ENCODE measurements at places on chromosomes 12 and 14.
A peak's percentile ranks its signal among the peaks of the same experiment; 100 is the strongest.

DNA sequence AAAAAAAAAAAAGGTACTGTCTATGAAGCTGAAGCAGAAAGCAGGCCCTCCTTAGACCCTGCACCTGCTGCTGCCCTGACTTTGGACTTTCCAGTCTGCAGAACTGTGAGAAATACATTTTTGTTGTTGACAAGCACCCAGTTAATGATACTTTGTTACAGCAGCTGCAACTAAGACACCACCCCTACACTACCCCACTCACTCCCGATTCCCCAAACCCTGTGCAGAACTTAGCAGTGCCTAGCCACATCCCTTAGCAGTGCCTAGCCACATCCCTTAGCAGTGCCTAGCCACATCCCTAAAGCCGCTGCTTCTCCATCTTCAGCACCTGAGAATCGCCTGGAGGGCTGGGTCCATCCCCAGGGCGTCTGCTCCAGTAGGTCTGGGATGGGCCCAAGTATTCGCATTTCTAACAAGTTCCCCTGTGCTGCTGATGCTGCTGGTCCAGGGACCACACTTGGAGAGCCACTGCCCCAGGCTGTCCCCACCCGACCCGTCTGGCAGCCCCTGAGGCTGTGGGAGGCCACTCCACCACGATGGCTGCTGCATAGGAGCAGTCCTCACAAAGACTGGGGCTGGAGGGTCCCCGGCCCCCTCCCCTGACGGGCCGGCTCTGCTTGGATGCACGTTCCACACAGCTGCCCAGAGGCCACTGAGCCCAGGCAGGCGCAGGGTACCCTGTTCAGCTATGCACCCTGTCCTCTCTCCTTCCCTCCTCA lies 10.8 kb upstream of the PPP1R13B start:
- no peak for DNase-seq

DNA sequence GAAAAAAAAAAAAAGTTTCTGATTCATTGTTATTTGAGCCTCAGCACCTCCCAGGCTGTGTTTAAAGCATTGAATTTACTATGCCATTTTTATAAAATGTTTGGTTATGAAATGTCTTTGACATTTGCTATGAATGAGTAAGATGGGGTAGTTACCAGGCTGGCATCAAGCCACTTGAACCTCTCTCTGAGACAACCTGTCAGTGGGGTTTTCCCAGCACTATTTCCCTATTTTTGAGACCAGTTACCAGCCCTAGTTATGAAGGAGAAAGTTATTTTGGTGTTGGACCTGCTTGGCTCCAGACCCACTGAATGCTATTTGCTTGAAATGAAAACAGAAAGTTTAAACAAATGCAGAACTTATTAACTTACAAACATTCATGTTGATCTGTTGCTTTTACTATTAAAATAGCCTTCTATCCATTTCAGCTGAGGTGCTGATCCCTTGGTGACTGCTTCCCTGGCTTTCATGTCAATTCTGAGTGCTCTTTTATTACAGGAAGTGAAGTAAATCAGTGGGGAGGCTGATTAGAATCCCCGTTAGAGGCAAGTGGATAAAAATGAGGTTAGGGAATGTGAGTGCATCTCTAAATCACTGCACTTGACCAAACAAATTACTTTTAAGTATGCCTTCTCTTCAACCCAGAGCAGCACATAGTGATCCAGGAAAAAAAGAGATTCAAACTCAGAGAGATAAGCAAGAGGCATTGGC lies 37.8 kb downstream of the LLPH start:
- no peak for DNase-seq

DNA sequence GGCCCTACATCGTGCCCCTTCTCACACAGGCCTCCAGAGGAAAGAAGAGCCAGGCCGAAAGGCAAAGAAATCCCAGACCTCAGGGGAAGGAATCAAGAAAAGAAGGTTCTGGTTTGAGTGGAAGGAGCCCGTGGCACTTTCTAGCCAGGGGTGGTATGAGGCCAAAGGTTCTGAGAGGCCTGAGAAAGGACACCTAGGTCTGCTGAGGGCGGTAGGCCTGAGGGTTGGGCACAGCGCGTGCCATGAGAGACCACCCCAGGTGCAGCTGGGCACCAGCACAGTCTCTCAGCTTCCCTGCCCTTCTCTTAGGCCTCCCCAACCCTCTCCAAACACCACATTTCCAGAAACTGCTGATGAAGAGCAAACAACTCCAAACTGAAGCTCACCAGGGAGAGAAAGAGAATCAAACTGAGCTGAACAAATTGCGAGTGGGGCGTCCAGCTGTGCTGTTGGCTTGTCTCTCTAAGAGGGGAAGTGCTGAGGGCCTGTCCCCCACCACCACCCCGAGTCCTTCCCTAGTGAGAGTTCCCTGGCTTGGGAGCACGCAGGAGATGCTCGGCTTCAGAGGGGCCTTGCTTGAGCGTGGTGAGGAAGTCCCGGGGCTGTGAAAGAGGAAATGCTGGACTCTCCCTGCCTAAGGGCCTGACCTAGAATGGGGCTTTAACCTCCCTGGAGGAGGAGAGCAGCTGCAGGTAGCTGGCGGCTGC lies 184.8 kb downstream of the ZFP36L1 start:
- no peak for DNase-seq

DNA sequence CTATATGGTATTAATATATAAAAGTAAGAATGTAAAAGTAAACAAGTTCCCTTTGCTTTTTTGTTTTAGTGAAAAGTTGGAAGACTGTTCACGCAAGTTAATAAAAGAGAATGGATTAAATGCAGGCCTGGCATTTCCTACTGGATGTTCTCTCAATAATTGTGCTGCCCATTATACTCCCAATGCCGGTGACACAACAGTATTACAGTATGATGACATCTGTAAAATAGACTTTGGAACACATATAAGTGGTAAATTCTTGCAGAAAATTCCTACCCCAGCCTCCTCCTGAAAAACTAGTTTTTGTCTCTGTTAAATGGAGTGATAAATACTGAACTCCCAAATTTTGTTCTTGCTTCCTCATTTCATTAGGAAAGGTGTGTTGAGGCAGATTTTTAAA lies 20.9 kb downstream of the METAP2 start:
- no peak for DNase-seq

- no peak for DNase-seq
These were observed 62.5 kb upstream of the PTPRR start for GRCh38 chr12:70982991-70983390.

DNA sequence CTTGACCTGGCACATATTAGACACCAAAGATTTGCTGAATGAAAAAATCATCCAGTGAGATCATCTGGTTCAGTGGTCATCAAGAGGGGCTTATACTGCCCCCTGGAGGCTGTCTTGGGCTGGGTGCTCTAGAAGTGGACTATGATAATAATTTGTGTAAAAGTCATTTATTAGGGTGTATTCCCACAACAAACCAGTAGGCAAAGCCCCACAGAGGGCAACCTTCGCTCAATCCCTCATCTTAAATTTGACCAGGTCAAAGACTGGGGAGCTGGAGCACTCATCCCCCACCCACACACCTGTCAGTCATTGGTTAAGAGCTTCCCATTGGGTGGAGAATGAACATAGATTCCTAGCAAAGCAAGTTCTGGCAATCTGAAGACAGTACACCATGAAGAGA lies 20.0 kb upstream of the FICD start:
- DNase-seq: peak; percentile 62

DNA sequence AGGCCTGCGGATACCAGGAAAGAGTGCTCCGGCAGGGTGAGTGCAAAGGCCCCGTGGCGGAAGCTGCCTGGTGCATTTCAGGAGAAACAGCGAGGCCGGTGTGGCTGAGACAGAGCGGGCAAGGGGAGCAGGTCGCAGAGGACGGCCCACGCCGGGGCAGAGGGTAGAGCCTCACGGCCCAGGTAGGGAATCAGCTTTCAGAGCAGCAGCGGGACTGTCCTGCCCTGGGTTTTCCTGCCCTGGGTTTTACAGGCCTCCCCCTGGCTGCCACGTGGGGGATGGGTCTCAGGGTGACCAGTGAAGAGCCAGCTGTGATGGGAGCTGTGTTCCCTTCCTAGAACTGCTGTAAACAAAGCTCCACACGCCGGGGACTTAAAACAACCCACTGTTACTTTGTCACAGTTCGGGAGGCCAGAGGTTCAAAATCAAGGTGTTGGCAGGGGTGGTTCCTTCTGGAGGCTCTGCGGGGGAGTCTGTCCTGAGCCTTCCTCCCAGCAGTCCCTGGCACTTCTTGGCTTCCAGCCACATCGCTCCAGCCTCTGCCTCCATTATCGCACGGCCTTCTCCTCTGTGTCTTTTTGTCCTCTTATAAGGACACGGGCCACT lies 10.4 kb downstream of the NCOR2 start:
- DNase-seq: no peak

Measured in activated CD8-positive, alpha-beta memory T cell treated with anti-CD3 and anti-CD28 coated beads, Interleukin-2, amount 50 U/mL, for 48 hours (primary cell).